ENCODE measurements at places on chromosomes 3 and 15.

DNA sequence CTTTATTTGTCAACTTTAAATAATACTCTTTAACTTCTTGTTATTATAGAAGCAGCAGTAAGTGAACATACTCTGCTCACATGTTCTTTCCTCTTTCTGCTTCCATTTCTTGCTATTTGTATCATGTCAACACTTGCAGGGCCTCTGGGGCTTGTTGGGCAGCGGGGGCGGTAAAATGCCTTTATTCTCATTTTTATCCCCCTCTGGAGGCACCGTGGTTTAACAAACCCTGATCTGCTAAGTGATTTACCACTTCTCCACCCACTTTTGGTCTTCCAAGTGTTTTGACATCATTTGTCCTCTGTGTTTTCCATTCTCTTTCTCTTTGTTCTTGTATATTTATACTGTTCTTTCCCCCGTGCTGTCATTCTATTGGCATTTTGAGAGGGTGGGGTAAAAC lies 33.9 kb downstream of the SCN10A start:
- DNase-seq: no peak

- DNase-seq: no peak
Measured at GRCh38 chr3:170044795-170045244, 7.0 kb downstream of the GPR160 start.

DNA sequence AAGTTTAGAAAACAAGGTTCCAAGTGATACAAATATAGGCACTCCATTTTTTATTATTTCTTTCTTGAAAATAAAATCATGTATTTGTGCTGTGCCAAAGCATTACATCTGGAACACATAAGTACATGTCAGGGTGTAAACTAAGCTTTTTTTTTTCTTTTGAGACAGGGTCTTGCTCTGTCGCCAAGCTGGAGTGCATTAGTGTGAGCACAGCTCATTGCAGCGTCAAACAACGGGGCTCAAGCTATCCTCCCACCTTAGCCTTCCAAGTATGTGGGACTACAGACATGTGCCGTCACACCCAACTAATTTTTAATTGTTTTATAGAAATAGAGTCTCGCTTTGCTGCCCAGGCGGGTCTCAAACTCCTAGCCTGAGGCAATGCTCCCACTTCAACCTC lies 9.0 kb downstream of the SPATA12 start:
- DNase-seq: no peak

GRCh38 chr3:60186359-60186758 lies 1064.9 kb downstream of the FHIT start:
- DNase-seq: no peak

- peak; percentile 58 for DNase-seq
Measured at GRCh38 chr15:91302588-91303439, 202.8 kb downstream of the SV2B start.

DNA sequence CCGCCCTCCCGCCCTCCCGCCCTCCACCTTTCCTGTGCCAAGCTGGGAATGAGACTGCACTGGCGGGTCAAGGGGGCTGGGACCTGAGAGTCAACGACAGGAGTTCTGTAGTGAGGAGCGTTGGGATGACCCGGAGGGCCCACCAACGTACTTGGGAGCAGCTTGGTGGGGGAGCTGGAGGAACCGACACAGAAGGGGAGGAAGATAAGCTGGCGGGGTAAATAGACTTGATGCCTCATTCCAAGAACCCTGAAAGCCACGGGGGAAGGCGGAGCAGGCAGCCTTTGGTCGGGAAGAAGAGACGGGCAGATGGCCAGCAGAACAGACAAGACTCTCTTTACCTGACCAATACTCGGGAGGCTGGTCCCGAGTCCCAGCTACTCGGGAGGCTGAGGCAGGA lies 277 bp downstream of the FMN1 start:
- no peak for DNase-seq

GRCh38 chr15:38090678-38091077 lies 156.2 kb downstream of the TMCO5A start:
- no peak for DNase-seq

DNA sequence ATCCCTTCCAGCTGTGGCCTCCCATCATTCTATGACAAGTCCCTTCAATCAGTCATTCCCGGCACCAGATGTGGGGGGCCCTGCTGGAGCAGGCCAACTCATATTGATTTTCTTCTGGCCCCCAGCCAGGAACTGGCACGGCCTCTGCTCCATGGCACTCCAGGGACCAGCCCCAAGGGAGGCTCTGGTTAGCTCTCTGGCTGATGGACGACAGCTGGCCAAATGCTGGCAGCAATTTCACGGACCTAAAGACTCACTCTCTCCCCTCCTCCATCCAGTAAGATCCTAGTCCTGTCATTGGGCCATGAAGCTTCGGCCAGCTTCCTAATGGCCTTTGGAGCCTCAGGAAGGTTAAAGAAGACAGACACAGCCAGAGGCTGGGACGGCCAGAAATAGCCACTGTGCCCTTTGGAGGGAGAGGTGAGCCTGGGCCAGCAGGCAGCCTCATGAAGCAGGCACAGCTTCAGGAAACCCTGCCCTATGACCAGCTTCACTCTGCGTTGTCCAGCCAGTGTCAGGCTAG lies 131.0 kb downstream of the MEX3B start:
- no peak for DNase-seq

DNA sequence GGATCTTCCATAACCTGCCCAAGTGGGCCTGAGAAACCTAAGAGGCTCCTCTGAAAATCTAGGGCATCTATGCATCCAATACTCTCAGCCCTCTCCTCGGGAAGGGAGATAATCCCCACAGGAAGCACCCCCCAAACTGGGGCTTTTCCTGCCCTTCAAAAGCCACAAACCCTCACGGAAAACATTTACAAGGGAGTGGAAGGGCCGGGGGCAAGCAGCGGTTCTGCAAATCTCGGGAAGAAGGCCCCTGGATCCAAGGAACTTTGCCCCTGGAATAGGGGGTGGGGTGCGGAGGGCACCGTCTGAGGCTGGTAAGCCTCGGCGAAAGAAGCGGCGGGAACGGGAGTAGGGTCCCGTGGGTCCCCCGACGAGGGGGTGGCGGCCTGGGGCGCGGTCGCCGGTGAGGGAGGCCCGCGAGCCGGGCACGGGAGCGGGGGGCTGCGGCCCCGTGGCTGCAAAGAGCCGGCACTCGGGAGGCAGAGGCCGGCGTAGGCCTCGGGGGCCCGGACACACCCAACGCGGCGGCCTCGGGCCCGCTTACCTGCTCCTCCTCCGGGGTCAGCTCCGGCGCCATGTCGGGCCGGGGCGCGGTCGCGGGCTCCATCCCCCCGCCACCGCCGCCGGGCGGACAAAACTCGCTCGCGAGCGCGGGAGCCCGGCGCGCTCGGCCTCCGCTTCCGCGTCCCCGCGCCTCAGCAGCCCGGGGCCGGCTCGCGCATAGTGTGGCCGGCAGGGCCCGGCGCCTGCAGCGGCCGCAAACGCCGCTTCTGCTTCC lies 755 bp downstream of the PTPN9 start:
- DNase-seq: no peak

DNA sequence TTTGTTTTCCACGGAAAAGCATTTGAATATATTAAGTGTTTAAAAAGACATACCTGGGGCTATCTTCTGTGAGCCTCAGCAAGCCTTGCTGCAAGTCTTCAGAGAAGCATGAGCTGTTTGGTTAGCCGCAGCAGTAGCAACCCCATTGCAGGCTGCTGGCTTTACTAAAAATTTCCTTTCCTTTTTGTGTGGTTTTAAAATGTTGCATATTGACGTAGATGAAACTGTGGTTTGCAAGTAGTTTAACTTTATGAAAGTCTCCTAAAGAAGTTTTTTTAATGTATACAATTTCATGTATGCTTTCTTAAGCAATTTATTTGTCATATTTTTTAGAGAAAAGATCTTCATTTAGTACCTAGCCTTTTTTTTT lies at the start of gene GPR171:
Gene GPR171 (minus strand): TSS at position 166 of the 370 bp plus-strand sequence. CDS start 3,830 bp downstream, outside the sequence.
- DNase-seq: peak; percentile 84

GRCh38 chr3:43156812-43157455 lies 51.1 kb upstream of the POMGNT2 start:
- DNase-seq: no peak

DNA sequence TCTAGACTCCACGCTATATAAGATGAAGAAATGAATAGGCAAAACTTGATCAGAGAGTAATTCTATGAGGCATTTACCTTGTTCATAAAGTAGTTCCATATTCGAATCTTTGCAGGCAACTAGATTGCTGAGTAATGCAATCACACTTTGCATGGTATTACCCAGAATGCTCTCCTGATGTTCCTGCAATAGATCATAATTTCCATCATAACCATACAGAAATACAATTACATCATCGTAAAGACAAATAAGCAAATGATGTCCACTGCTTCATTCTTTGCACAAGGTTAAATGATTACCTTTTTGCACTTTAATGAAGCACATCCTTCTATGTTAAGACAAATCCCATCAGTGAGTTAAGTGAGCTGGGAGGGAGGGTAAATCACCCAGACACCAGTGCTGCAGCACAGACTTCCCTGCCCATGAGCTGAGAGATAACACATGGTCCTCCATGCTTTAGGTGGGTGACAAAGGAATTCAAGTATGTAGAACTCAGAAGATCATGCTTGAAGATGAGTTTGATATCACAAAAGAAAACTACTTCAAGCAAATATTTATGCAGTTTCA lies 366.7 kb downstream of the CTNNB1 start:
- no peak for DNase-seq

Measured in CD8-positive, alpha-beta T cell (primary cell).